Neural crest cell (in vitro differentiated cells): ENCODE measurements at places on chromosomes 5 and 9. TPM values are rescaled to one million over a fixed set of nuclear protein-coding genes. Genes with fewer than 3 reads are reported as not detected.

Gene MYOT
- not detected in 2 replicates for total RNA-seq

Gene CHSY3
- 0.91 and 0.98 TPM in 2 replicates for total RNA-seq

Gene SOHLH1
- total RNA-seq = not detected in 2 replicates

Gene JAKMIP2
- 35.6 and 36.8 TPM in 2 replicates for total RNA-seq

Gene CANX
- 652 and 682 TPM in 2 replicates for total RNA-seq

Gene HTR1A
- not detected in 2 replicates for total RNA-seq

Gene CBY3
- not detected in 2 replicates for total RNA-seq
